Spinal cord (tissue), 10 donors: ENCODE measurements at places on chromosomes 2 and 18.
A peak's percentile ranks its signal among the peaks of the same experiment; 100 is the strongest.

- peak; percentile 39 for DNase-seq
Measured at GRCh38 chr2:105697781-105698449, 46.8 kb upstream of the NCK2 start.

GRCh38 chr2:37349231-37349860 lies 4.9 kb downstream of the QPCT start:
- DNase-seq = no peak

DNA sequence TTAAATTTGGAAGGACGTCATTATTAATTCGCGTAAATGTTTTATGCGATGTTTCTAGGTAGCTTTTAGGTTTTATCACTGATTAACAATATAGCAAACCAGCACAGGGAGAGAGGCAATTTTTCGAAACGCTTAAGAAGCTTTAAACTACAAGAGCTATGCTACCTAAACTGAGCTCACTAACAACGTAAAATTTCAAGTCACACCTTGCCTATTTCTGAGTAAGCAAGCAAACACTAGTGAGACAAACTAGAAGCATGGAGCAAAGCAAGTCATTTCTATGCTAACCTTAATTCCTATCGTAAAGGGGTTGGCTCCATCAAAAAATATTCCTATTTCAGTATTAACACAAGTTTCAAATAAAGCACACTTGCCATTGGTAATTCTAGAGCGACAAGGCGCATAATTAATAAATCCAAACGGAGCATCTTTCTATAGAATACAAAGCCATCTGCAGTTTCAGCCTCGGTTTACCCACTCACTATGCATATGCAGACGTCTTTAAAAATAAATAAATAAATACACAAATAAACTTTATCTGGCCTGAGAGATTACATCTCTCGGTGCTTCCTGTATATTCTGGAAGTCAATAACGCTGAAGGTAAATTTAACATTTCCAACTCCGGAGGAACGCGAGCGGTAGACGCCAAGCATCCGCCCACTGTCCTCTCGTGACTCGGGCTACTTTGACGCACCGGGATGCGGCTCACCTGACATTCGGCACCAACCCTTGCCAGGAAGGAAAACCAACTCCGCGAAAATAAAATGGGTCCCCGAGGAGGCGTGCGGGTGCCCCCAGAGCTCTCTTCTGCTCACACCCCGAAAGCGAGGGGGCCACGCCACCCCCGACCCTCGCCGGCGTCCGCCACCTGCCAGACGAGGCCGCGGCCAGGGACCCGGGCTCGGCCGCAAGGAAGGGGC lies 947 bp downstream of the ITSN2 start:
- DNase-seq = no peak

DNA sequence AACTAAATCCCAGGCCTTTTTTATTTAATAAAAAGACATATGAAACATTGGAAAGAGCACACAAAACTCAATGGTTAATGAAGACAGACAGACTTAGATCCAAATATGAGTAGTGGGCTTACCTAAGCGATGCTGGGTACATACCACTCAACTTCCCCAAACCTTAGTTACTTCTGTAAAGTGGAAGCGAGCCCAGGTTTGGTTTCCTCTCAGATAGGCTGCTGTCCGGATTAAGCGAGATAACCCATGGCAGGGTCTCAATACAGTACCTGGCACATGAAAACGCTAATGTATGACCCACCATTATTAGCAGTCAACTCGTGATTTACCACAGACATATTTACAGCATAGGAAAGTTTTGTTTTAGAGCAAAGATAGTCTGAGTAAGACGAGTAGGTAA lies 21.6 kb downstream of the MBOAT2 start:
- DNase-seq = no peak

DNA sequence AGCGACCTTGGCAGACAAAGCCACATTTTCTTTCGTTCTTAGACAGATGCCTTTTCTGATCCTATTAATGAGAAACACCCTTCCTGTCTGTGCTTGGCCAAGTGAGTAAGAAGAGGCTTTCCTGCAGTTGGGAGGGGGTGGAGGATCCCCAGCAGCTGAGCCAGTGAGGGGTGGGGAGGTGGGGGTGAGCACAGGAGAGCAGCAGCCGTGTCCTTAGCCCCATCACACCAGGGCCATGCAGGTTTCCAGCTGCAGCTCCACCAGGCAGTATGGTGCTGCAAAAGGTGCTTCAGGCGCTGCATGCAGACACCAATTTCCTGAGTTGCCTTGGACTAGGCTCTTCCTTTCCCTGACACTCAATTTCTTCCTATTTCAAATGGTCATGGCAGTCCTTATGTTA lies 123.3 kb upstream of the SIX2 start:
- DNase-seq = no peak
